Type B pancreatic cell (in vitro differentiated cells): ENCODE measurements at places on chromosomes 4 and X.

GRCh38 chr4:135249024-135249423, 1047.4 kb upstream of the PABPC4L start:
- peaks cover 3% of the 10 kb centered on the region for H3K4me1 ChIP-seq
- no peaks in the 10 kb centered on the region for H3K27me3 ChIP-seq
- no peak for DNase-seq

- H3K4me3 ChIP-seq, result peak overlapping the region; percentile 90
- DNase-seq, result peak; percentile 91
- H3K4me1 ChIP-seq, result peaks cover 17% of the 10 kb centered on the region
- H3K36me3 ChIP-seq, result peaks cover 7% of the 10 kb centered on the region
- peak overlapping the region; percentile 72 for H3K27ac ChIP-seq
- peaks cover 93% of the 10 kb centered on the region for H3K27me3 ChIP-seq
These were observed 1.0 kb upstream of the PDGFRA start for GRCh38 chr4:54228056-54228527.

GRCh38 chr4:104472766-104473165, 21.9 kb downstream of the CXXC4 start:
- H3K27me3 ChIP-seq, result no peaks in the 10 kb centered on the region
- no peak for DNase-seq
- peaks cover 4% of the 10 kb centered on the region for H3K4me1 ChIP-seq
- no peaks in the 10 kb centered on the region for H3K36me3 ChIP-seq
- no peak overlapping the region for H3K27ac ChIP-seq

- H3K36me3 ChIP-seq, result no peaks in the 10 kb centered on the region
- no peaks in the 10 kb centered on the region for H3K27me3 ChIP-seq
- peak overlapping the region; percentile 34 for H3K4me3 ChIP-seq
- peak overlapping the region; percentile 85 for H3K27ac ChIP-seq
- H3K4me1 ChIP-seq, result peaks cover 25% of the 10 kb centered on the region
These were observed 37.9 kb upstream of the RASL11B start for GRCh38 chr4:52824270-52824602.

DNA sequence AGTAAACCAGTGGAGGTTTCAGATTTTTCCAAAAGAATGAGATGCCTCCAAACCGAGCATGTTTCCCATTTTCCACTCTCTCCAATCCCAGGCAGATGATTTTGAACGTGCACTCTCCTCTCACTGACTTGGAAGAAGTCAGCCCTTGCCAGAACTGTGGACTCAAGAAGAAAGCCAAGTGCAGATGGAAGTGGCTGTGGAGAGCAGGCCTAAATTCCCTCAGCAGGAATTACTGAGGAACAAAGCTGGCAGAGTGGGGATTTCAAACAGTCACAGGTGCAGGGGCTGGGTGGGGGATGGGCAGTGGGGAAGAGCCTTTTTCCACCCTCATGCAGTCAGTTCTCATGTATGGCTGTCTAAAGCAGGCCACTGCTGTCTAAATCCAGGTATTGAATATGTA, 83.5 kb upstream of the PLAC1 start:
- H3K27me3 ChIP-seq, result no peaks in the 10 kb centered on the region
- no peak overlapping the region for H3K4me3 ChIP-seq
- DNase-seq, result no peak

- H3K27me3 ChIP-seq, result no peaks in the 10 kb centered on the region
- H3K27ac ChIP-seq, result no peak overlapping the region
- H3K36me3 ChIP-seq, result no peaks in the 10 kb centered on the region
- no peak for DNase-seq
These were observed 12.8 kb upstream of the PPM1K start for GRCh38 chr4:88297212-88297516.

- no peak overlapping the region for H3K27ac ChIP-seq
- DNase-seq, result no peak
- H3K4me3 ChIP-seq, result no peak overlapping the region
- H3K4me1 ChIP-seq, result no peaks in the 10 kb centered on the region
- peaks cover 4% of the 10 kb centered on the region for H3K27me3 ChIP-seq
- H3K36me3 ChIP-seq, result peaks cover 4% of the 10 kb centered on the region
These were observed 24.7 kb downstream of the CYP2U1 start for GRCh38 chr4:107956011-107956410.

- no peak overlapping the region for H3K4me3 ChIP-seq
- no peak for DNase-seq
- peaks cover 42% of the 10 kb centered on the region for H3K4me1 ChIP-seq
- H3K36me3 ChIP-seq, result peaks cover 8% of the 10 kb centered on the region
- H3K27ac ChIP-seq, result peak overlapping the region; percentile 61
- H3K27me3 ChIP-seq, result no peaks in the 10 kb centered on the region
These were observed 11.9 kb downstream of the CA5B start for GRCh38 chrX:15749642-15750610.

- peak overlapping the region; percentile 90 for H3K4me3 ChIP-seq
- no peaks in the 10 kb centered on the region for H3K27me3 ChIP-seq
- H3K36me3 ChIP-seq, result no peaks in the 10 kb centered on the region
- H3K27ac ChIP-seq, result peak overlapping the region; percentile 72
- H3K4me1 ChIP-seq, result peaks cover 21% of the 10 kb centered on the region
These were observed 99.6 kb downstream of the CEP135 start for GRCh38 chr4:56048383-56048701.

DNA sequence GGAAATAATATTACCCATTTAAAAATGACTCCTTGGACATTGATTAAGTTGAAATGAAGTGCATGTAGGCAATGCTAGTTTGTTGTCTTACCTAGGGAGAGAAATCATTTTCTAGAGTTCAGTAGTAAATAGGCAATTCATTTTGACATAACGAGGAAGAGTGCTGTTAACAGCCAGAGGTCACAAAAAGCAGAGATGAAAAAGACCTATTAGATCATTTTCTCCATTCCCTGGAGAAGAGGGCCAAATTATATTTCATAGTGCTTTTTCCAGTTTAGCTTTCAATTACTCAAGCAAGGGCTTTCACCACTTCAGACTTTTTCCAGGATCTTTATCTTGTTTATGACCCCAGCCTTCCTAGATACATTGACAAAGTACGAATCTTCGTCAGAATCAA, 374.3 kb upstream of the GALNT7 start:
- peaks cover 14% of the 10 kb centered on the region for H3K27me3 ChIP-seq
- DNase-seq, result no peak
- H3K27ac ChIP-seq, result no peak overlapping the region
- H3K4me3 ChIP-seq, result no peak overlapping the region
- peaks cover 10% of the 10 kb centered on the region for H3K4me1 ChIP-seq

GRCh38 chrX:1909419-1910206, 294.8 kb downstream of the ASMT start:
- no peak overlapping the region for H3K27ac ChIP-seq
- DNase-seq, result no peak
- no peaks in the 10 kb centered on the region for H3K36me3 ChIP-seq

DNA sequence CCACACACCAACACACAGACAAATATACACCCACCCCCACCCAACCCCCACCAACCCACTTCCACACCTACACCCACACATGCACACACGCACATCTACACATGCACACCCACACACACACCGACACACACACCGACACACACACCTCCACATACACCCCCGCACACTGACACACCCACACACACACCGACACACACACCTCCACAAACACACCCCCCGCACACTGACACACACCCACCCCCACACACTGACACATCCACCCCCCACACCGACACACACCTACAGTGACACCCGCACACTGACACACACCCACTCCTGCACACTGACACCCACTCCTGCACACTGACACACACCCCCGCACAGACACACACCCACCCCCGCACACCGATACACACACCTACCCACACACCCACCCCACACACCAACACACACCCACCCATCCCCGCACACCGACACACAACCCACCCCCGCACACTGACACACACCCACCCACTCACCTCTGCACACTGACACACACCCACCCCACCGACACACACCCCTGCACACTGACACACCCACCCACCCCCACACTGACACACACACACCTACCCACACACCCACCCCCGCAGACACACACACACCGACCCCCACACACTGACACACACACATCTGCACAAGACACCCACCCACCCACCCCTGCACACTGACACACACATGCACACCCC, 31.1 kb downstream of the FGFRL1 start:
- DNase-seq, result no peak
- H3K36me3 ChIP-seq, result no peaks in the 10 kb centered on the region
- peaks cover 3% of the 10 kb centered on the region for H3K27me3 ChIP-seq
- no peak overlapping the region for H3K4me3 ChIP-seq

GRCh38 chrX:115679460-115679859, 118.5 kb downstream of the PLS3 start:
- no peak for DNase-seq
- H3K4me3 ChIP-seq, result no peak overlapping the region
- H3K36me3 ChIP-seq, result no peaks in the 10 kb centered on the region
- no peaks in the 10 kb centered on the region for H3K27me3 ChIP-seq

DNA sequence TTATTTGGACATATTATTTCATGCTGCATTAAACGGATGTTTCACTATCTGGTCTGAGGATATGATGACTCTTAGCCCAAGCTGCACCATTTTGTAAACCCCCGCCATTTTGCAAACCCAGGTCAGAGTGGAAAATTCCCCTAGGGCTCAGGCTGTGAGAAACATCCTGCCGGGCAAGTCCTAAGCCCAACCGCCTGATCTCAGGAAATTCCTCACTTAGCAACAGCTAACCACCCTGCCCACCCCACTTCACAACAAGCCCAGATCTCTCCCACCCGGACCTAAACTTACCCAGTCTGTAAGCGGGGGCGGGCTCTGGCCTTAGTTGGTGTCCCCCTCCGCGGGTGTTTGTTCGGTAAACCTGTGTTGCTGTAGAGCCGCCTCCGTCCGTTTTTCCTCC, 2747.1 kb downstream of the PCDH7 start:
- no peaks in the 10 kb centered on the region for H3K36me3 ChIP-seq
- no peaks in the 10 kb centered on the region for H3K27me3 ChIP-seq
- no peak for DNase-seq
- no peak overlapping the region for H3K4me3 ChIP-seq
- H3K27ac ChIP-seq, result no peak overlapping the region

GRCh38 chr4:2786152-2786671, 6.7 kb upstream of the SH3BP2 start:
- no peak overlapping the region for H3K4me3 ChIP-seq
- H3K4me1 ChIP-seq, result no peaks in the 10 kb centered on the region
- DNase-seq, result no peak
- peaks cover 9% of the 10 kb centered on the region for H3K27me3 ChIP-seq

GRCh38 chrX:34437586-34437985, 219.5 kb downstream of the TMEM47 start:
- no peaks in the 10 kb centered on the region for H3K27me3 ChIP-seq
- no peak overlapping the region for H3K4me3 ChIP-seq
- H3K36me3 ChIP-seq, result no peaks in the 10 kb centered on the region
- H3K4me1 ChIP-seq, result no peaks in the 10 kb centered on the region
- DNase-seq, result no peak
- no peak overlapping the region for H3K27ac ChIP-seq

DNA sequence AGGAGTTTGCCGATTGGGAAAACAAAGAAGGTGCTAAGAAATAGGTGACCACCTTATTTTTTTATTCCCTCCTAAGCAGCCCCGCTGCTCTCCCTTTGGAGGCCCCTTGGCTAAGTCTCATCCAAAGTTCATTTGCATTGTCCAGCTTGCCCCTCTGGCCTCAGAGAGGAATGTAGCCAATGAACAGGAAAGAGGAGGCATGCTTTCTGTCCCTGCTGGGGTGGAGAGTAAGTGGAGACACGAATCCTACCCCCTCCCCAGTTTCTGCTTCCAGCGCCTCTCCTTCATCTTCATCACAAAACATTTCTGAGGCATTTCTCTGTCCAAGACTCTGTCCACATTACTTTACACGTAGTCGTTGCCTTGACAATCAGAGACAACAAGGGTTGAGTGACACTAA, 38.7 kb downstream of the NLGN3 start:
- no peak for DNase-seq

- no peak overlapping the region for H3K4me3 ChIP-seq
- H3K4me1 ChIP-seq, result peaks cover 4% of the 10 kb centered on the region
- no peaks in the 10 kb centered on the region for H3K36me3 ChIP-seq
- no peaks in the 10 kb centered on the region for H3K27me3 ChIP-seq
These were observed 374.6 kb upstream of the SLC7A11 start for GRCh38 chr4:138616775-138617174.

DNA sequence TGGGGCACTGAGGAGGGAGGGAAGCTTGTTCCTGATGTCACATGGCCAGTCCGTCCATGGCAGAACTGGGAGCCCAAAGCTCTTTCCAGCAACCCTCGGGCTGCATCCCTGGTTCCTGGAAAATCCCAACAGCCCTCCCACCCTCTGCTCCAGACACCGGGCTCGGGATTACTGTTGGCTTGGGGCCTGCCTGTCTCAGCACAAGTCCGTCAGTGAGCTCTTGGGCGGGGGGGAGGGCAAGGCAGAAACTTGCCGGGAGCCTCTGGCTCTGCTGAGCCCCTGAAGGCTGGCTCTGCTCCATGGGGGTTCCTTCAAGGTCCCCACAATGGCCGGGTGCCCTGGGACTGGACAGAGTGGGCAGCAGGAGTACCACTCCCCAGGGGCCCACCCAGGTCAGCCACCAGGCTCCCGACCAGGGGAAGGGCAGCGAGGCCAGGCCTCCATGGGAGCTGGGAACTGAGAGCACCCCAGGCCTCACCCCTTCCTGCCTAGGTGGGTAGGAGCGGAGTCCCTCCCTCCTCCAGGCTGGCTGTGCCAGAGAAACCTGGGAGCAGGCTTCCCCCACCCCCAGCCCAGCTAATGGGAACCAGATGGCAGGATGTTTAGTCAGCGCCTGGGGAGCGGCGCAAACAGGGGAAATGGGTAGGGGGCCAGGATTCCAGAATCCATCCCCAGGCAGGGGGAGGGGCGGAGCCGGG, 6.4 kb upstream of the HAUS7 start:
- no peak for DNase-seq
- H3K4me1 ChIP-seq, result peaks cover 4% of the 10 kb centered on the region
- H3K27me3 ChIP-seq, result no peaks in the 10 kb centered on the region
- no peak overlapping the region for H3K4me3 ChIP-seq
- H3K27ac ChIP-seq, result peak overlapping the region; percentile 97

DNA sequence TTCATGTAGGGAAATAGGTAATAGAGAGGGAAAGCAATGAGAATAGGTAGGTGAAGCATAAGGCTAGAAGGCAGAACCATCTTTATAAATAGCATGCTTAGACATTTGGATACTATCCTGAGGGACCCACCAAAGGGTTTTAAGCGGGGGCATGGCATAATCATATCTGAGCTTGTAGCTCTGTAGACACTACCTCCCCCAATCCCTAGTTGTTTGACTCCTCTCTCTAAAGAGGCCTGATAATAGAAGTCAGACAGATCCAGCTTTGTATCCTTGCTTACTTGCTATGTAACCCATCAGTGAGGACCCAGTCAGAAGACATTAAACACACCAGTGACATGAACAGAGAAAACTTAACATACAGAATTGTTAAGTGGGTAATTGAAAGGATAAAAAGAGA, 58.7 kb downstream of the SCFD2 start:
- H3K27ac ChIP-seq, result no peak overlapping the region
- no peak for DNase-seq
- no peaks in the 10 kb centered on the region for H3K27me3 ChIP-seq
- H3K36me3 ChIP-seq, result peaks cover 7% of the 10 kb centered on the region

GRCh38 chr4:8038719-8039251, 99.1 kb upstream of the AFAP1 start:
- no peak overlapping the region for H3K27ac ChIP-seq
- no peak for DNase-seq
- H3K4me3 ChIP-seq, result no peak overlapping the region
- H3K27me3 ChIP-seq, result peaks cover 3% of the 10 kb centered on the region
- H3K36me3 ChIP-seq, result no peaks in the 10 kb centered on the region
